ENCODE measurements at places on chromosomes 2 and 18. TPM values are rescaled to one million over a fixed set of nuclear protein-coding genes. Genes with fewer than 3 reads are reported as not detected.

B3GNT2 gene
- 19.2 TPM for total RNA-seq

RIT2 gene
- total RNA-seq = not detected

- H3K36me3 ChIP-seq = no peaks in the 10 kb centered on the region
- no peak for DNase-seq
- no peak overlapping the region for H3K4me3 ChIP-seq
- no peaks in the 10 kb centered on the region for H3K27me3 ChIP-seq
- peaks cover 12% of the 10 kb centered on the region for H3K4me1 ChIP-seq
- no peak overlapping the region for H3K27ac ChIP-seq
These were observed 34.9 kb downstream of the CABLES1 start for GRCh38 chr18:23170137-23170536.

DNA sequence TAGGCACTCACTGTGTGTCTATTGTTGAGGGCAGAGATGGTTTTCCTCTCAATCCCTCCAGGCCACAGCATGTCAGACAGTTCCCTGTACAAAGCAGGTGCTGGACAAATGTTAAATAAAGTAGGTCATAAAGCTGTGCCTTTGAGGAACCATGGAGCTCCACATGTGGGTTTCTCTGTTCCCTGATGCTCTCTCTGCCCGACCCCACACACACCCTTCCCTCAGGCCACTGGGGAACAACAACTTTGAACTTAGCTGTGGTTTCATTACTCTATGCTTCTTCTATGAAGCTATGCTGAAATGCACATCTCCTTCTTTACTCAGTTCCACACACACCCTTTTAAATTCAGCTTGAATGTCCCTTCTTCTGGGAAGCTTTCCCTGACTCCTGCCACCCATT lies 415.3 kb downstream of the HRH4 start:
- DNase-seq = no peak
- no peaks in the 10 kb centered on the region for H3K4me1 ChIP-seq
- H3K4me3 ChIP-seq = no peak overlapping the region
- no peak overlapping the region for H3K27ac ChIP-seq
- no peaks in the 10 kb centered on the region for H3K27me3 ChIP-seq
- no peaks in the 10 kb centered on the region for H3K36me3 ChIP-seq

- H3K27ac ChIP-seq = no peak overlapping the region
- no peaks in the 10 kb centered on the region for H3K36me3 ChIP-seq
- H3K4me3 ChIP-seq = no peak overlapping the region
- DNase-seq = no peak
- H3K27me3 ChIP-seq = no peaks in the 10 kb centered on the region
These were observed 255.9 kb downstream of the TXNL1 start for GRCh38 chr18:56382541-56382940.

SAP130 gene
- 5.4 TPM for total RNA-seq

DNA sequence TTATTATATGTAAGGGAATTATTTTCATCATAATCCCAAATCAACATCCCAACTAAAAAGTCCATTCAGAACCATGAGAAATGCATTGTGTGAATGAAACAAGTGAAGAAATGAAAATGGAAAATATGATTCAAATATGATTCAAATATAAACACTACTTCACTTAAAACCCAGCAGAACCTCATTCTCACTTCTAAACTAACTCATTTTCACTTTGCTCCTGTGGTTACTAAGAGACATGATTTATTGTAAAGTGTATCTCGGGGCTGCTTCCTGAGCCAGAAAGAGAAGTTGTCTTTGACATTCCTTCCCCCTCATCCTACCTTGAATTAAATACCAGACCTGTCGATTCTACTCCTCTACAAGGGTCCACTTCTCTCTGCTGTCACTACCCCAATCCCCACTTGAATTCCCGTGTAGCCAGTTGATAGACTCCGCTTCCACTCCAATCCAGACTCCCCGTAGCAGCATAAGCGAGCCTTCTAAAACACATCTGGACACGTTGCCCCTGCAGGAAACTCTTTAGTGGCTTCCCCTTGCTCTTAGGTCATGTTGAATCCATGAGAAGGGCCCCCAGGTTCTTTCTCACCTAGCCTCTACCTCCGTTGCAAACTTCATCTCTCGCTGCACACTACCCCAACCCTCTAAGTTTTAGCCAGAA lies 697.0 kb upstream of the ID2 start:
- H3K27me3 ChIP-seq = no peaks in the 10 kb centered on the region
- no peak for DNase-seq
- H3K4me3 ChIP-seq = no peak overlapping the region
- H3K27ac ChIP-seq = no peak overlapping the region
- no peaks in the 10 kb centered on the region for H3K4me1 ChIP-seq
- no peaks in the 10 kb centered on the region for H3K36me3 ChIP-seq

Data from osteoblast (primary cell).